ENCODE measurements at places on chromosomes 12 and 14.
A peak's percentile ranks its signal among the peaks of the same experiment; 100 is the strongest.

DNA sequence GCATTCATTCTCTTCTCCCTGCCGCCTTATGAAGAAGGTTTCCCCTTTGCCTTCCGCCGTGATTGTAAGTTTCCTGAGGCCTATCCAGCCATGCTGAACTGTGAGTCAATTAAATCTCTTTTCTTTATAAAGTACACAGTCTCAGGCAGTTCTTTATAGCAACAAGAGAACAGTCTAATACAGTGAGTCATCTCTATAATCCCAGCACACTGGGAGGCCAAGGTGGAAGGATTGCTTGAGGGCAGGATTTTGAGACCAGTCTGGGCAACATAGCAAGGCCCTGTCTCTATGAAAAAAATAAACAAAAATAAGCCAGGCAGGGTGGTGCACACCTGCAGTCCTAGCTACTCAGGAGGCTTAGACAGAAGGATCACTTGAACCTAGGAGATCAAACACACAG, 259.9 kb downstream of the CEP128 start:
- no peak overlapping the region for H3K27ac ChIP-seq
- H3K27me3 ChIP-seq = no peaks in the 10 kb centered on the region
- peaks cover 33% of the 10 kb centered on the region for H3K36me3 ChIP-seq
- no peaks in the 10 kb centered on the region for H3K4me1 ChIP-seq

DNA sequence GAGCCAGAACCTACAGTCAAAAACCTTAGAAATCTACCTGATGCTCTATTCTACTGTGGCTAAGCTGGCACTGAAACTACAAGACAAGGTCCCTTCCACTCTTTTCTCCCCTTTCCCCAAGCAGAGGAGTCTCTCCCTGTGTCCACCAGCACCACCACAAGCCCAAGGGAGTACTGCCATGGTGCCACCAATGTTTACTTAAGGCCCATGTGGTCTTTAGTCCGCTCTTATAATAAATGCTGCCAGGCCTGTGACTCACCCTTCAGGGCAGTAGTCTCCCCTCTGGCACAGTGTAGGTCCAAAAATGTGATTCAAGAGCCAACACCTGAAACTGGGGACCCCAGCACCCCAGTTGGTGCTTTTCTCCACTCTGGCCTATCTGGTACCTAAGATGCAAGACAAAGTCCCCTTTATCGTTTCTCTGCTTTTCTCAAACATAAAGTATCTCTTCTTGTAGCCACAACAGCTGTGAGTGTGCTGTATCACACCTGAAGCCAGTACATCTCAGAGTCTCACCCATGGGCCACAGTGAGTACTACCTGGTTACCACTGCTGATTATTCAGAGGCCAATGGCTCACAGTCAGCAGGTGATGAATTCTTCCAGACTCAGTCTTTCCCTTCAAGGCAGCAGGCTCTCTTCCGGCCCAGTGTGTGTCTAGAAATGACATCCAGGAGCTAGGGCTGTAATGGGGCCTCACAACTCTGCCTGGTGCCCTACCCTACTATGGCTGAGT, 29.3 kb downstream of the SLC38A2 start:
- no peak overlapping the region for H3K27ac ChIP-seq
- peaks cover 2% of the 10 kb centered on the region for H3K27me3 ChIP-seq
- H3K4me1 ChIP-seq = peaks cover 6% of the 10 kb centered on the region
- H3K4me3 ChIP-seq = no peak overlapping the region
- no peaks in the 10 kb centered on the region for H3K36me3 ChIP-seq

- no peak overlapping the region for H3K27ac ChIP-seq
- H3K36me3 ChIP-seq = no peaks in the 10 kb centered on the region
- no peak for DNase-seq
- no peak overlapping the region for H3K4me3 ChIP-seq
Observed at GRCh38 chr12:77122661-77123060, 57.3 kb upstream of the E2F7 start.

DNA sequence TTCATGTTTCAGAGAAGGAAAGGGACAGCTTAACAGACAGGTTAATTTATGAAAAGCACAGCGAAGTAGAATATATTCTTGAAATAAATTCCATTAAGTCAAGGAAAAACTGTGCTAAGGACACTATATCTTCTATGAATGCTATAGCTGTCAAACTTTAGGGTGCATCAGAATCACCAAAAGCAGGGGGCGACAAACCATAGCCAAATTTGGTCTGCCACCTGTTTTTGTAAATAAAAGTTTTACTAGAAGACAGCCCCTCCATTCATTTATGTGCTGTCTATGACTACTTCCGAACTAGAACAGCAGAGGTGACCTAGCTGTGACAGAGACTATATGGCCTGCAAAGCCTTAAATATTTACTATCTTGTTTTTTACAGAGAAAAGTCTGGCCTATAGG, 25.9 kb downstream of the PPP4R3A start:
- peak overlapping the region; percentile 66 for H3K27ac ChIP-seq
- H3K27me3 ChIP-seq = no peaks in the 10 kb centered on the region
- peak; percentile 38 for DNase-seq
- peaks cover 61% of the 10 kb centered on the region for H3K4me1 ChIP-seq
- H3K36me3 ChIP-seq = peaks cover 68% of the 10 kb centered on the region

- H3K27ac ChIP-seq = no peak overlapping the region
- H3K36me3 ChIP-seq = no peaks in the 10 kb centered on the region
- no peak overlapping the region for H3K4me3 ChIP-seq
Observed at GRCh38 chr14:64865109-64865508, 14.6 kb downstream of the SPTB start.

GRCh38 chr14:50947446-50947845, 3.2 kb upstream of the PYGL start:
- H3K4me1 ChIP-seq = peaks cover 9% of the 10 kb centered on the region
- no peaks in the 10 kb centered on the region for H3K36me3 ChIP-seq
- peaks cover 20% of the 10 kb centered on the region for H3K27me3 ChIP-seq
- H3K27ac ChIP-seq = no peak overlapping the region

DNA sequence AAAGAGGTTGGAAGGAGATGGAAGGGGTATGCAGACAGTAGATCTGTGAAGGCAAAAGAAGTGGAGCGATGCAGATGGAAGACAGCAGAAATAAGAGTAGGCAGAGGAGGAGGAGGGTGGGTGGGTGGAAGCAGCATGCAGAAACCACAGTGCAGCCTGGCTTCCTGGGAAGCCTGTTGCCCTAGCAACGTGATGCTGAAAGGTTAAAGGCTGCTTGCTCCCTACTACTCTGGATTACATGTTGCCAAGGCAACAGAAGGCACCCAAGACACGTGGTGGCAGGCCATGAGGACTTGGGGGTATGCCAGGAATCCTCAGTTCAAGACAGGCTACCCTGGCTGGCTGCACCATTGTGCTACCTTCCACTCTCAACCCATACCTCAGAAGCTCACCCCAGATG, 129.6 kb downstream of the GRIN2B start:
- no peak overlapping the region for H3K27ac ChIP-seq
- peaks cover 4% of the 10 kb centered on the region for H3K27me3 ChIP-seq
- H3K36me3 ChIP-seq = no peaks in the 10 kb centered on the region
- no peak overlapping the region for H3K4me3 ChIP-seq
- DNase-seq = no peak

- no peaks in the 10 kb centered on the region for H3K27me3 ChIP-seq
- no peak overlapping the region for H3K27ac ChIP-seq
- no peaks in the 10 kb centered on the region for H3K36me3 ChIP-seq
- no peak for DNase-seq
Observed at GRCh38 chr14:26286081-26286912, 311.5 kb downstream of the NOVA1 start.

GRCh38 chr12:95446506-95446900, 27.4 kb upstream of the METAP2 start:
- no peak overlapping the region for H3K4me3 ChIP-seq
- no peaks in the 10 kb centered on the region for H3K4me1 ChIP-seq
- peaks cover 25% of the 10 kb centered on the region for H3K27me3 ChIP-seq
- no peaks in the 10 kb centered on the region for H3K36me3 ChIP-seq
- no peak overlapping the region for H3K27ac ChIP-seq
- DNase-seq = no peak

- H3K27me3 ChIP-seq = no peaks in the 10 kb centered on the region
- no peak for DNase-seq
- peaks cover 3% of the 10 kb centered on the region for H3K4me1 ChIP-seq
- H3K27ac ChIP-seq = no peak overlapping the region
Observed at GRCh38 chr14:102209224-102209966, 69.7 kb downstream of the WDR20 start.

DNA sequence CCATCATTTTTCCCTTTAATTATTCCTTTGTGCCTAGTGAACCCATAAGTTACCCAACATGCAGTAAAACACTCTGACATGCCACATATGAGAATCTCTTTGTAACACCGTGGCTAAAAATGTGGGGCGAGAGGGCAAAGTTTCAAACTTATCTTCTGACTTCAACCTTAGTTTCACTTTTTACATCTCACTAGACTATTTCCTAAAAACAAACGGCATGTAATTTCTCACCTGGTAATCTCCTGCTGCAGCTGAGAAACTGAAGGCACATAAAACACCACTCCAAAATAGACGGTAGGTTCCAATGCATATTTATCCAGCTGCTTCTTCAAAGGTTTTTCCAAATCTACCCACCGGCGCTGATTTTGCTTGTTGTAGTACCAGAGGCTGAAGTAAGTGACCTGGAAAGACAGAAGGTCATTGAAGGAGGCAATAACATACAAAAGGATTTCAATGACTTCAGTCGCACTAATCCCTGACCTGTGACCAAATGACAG, 37.9 kb downstream of the PTPN21 start:
- H3K27ac ChIP-seq = no peak overlapping the region
- no peak overlapping the region for H3K4me3 ChIP-seq

- H3K27me3 ChIP-seq = peaks cover 3% of the 10 kb centered on the region
- H3K4me3 ChIP-seq = no peak overlapping the region
- no peaks in the 10 kb centered on the region for H3K36me3 ChIP-seq
- H3K27ac ChIP-seq = no peak overlapping the region
- no peak for DNase-seq
Observed at GRCh38 chr12:49888461-49889151, 15.1 kb downstream of the FAIM2 start.

Measured in activated CD8-positive, alpha-beta T cell treated with anti-CD3 and anti-CD28 coated beads for 36 hours (primary cell).